WTC11 (cell line): ENCODE measurements at places on chromosomes 13 and 19.

DNA sequence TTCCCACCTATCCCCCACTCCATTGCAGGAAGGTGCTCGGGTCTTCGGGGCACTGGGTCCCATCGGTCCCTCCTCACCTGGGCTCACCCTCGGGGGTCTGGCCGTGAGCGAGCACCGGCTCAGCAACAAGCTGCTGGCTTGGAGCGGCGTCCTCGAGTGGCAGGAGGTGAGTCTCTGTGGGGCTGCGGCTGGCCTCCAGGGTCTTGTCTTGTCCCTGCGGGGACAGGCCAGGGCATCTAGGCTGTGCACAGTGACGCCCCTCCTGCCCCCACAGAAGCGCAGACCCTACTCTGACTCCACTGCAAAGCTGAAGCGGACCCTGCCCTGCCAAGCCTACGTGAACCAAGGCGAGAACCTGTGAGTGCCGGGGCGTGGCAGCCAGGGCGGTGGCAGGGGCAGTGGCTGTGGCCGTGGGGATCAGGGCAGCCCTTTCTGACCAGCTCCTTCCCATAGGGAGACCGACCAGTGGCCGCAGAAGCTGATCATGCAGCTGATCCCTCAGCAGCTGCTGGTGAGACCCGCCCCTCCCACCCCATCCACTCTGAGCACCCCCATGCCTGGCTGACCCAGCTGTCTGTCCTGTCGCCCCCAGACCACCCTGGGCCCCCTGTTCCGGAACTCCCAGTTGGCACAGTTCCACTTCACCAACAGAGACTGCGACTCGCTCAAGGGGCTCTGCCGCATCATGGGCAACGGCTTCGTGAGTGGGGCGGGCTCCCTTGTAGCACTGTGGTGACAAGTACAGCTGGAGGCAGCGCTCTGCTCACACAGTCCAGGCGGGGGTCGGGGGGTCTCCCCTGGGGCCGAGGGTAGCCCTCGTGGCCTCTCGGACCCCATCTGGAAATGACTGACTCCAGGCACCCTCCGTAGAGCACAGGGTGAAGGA lies 3.7 kb downstream of the PTOV1 start:
- DNase-seq = no peak

- DNase-seq = peak; percentile 54
Measured at GRCh38 chr19:47619763-47620162, 10.8 kb downstream of the BICRA start.

DNA sequence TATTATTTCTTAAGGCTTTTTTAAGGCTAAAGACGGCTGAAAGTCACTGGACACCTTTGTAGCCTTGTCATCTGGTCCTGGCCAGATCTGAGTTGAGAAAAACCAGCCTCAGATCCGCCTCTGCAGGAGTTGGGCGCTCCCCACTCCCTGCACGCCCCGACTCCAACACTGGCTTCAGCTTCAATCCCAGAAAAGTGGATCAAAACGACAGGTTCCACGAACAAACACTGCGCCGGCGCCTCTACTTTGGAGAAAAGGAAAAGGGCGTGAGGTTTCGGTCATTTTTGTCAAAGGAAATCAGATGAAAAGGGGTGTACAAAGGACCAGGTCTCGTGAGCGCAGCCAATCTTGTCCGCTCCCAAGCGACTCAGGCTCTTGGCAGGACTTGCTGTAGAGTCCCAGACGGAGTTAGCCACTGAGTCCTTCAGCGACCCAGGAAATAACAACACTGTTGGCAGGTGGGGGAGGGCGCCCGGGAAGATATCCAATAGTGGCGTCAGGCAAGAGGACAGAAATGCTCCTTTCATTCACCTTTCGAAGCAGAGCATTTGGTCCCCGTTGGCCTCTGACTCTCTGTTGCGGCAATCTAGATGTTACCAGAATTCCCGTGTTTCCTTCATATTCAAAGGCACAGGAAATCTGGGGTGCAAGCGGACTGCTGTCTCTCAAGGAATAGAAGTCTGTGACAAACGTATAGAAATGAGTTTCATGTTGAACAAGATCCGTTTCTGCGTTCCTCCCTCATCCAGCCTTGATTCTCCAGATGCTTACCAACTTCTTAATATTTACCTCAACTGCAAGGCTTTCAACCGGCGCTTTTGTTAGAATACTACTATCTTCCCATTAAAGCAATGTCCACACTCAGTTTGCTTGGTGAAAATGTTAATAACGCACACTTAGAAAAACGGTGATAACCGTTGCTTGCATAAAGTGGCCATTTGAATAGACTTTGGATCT lies 1.8 kb upstream of the CCNA1 start:
- peak; percentile 38 for DNase-seq

GRCh38 chr19:11268783-11269267 lies 6.5 kb upstream of the DOCK6 start:
- DNase-seq = no peak

- DNase-seq = no peak
Measured at GRCh38 chr19:42629191-42629590, 34.5 kb upstream of the CEACAM8 start.

DNA sequence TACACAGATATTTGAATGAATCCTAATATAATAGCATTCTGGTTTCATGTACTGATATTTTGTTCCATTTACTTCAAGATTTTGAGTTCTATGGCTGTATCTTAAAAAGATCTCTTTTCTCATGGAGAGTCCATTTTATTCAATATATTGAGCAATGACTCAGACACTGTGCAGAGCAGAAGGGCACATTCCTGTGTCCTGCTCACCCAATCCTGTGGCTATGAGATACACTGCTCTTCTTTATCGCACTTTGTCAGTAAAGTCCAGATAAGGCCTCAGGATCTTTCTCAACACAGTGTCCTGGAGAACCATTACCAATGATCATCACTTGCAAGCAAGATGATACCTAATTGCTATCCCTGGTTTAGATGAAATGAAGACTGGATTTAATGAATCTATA lies 155.0 kb downstream of the CYSLTR2 start:
- no peak for DNase-seq

- DNase-seq = peak; percentile 77
Measured at GRCh38 chr19:3586127-3586626, 899 bp downstream of the GIPC3 start.

- no peak for DNase-seq
Measured at GRCh38 chr13:60146471-60146870, 17.3 kb downstream of the DIAPH3 start.

- no peak for DNase-seq
Measured at GRCh38 chr19:5877882-5878281, 7.5 kb upstream of the FUT5 start.

DNA sequence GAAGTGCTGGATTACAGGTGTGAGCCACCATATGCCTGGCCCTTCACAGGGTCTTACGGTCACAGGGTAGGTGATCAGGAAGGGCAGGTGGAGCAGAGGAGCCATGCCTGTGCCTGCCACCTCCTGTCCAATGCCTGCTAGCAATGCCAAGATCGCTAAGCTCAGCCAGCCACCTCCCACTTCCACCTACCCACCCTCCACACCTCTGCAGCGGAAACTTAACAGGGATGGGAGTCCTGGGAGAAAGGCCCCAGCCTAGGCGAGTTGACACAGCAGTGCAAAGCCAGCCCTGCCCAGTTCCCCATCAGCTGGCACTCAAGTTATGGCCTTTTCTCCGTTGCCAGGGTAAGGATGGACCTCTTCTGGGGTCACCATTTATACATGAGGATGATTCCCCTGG lies 15.9 kb upstream of the FCHO1 start:
- DNase-seq = no peak

DNA sequence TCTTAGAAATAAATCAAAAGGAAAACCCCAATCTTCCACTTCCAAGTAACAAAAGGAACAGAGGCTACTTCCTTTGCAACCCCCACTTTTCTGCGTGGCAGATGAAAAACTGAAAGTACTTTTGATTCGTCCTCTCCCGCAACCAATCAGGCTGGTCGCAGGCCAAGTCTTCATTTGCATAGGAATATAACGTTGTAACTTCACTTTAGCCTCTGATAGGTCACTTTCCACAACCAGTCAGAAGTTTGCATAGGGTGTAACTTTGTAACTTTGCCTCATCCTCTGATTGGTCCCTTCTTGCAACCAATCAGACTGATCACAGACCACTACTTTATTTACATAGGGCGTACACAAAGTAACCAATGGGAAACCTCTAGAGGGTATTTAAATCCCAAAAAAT lies 37.2 kb downstream of the TGDS start:
- DNase-seq = no peak

DNA sequence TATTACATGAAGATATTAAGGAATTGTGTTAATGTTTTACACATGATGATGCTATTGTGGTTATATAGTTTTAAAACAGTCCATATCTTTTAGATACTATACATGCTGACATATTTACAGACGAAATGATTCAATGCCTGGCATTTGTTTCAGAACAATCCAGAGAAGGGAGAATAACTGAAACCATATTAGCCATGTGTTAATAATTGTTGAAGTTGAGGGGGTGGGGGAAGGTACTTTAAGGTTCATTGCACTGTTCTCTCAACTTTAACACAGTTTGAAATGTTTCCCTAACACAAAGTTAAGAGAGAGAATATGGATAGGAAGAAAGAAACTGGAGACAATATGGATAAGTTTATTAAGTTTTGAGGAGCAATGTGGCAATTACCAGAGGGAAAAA lies 5.8 kb downstream of the CRYL1 start:
- no peak for DNase-seq

- DNase-seq = no peak
Measured at GRCh38 chr13:25692099-25692498, 320.3 kb downstream of the ATP8A2 start.

GRCh38 chr19:39430675-39431593 lies 4.8 kb downstream of the RPS16 start:
- no peak for DNase-seq

- no peak for DNase-seq
Measured at GRCh38 chr13:32261567-32261966, 53.6 kb downstream of the ZAR1L start.

GRCh38 chr19:12736995-12737834 lies at the start of gene GET3:
TSS of gene GET3 (plus strand) at chr19:12737497. CDS start at chr19:12737506, 9 bp downstream.
- peak; percentile 89 for DNase-seq

- no peak for DNase-seq
Measured at GRCh38 chr19:43616306-43616705, 3.1 kb downstream of the ZNF428 start.

DNA sequence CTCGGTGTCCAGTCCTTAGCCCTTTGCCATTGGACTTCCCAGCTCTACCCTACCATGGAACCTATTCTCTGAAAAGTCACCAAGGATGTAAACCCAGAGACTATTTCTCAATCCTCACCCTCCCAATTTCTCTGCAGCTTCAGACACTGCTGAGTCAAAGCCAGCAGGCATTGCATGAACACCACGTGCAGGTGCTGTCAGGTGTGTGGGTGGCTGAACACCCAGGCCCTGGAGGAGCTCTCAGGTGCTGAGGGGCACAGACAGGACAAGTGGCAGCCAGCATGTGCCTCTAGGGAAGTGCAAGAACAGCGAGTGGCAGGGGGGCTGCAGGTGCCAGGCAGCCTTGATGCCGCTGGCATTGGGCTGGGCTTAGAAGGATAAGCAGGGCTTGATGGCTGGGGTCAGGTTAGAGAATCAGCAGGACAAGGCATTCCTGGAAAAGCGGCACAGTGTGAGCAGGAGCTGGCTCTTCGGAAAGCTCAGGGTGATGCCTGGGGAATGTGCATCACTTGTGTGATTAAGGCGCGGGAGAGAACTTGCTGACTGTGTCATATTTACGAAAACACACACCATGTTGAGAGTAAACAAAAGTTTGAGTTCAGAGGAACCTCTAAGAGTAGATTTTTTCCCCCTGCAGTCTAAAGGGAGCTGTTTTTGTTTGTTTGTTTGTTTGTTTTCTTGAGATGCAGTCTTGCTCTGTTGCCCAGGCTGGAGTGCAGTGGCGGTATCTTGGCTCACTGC lies 83.8 kb downstream of the LNX2 start:
- no peak for DNase-seq

DNA sequence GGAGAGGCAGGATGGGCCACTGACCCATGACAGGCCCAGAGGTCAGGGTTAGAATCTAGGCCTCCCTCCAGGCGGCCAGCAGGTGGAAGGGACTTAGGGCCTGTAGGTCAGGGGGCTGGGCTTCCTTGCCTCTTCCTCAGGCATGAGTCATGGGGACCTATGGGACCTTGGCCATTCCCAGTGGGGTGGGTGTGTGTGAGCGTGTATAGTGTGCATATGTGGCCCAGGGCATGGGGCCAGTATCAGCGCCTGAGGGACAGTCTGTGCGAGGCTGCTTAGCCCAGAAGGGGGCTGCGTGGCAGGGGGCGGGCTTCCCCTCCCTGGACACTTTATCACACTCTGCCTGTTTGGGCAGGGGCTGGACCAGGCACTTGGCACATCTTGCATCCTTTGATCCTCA lies 13.3 kb downstream of the KCTD15 start:
- no peak for DNase-seq

DNA sequence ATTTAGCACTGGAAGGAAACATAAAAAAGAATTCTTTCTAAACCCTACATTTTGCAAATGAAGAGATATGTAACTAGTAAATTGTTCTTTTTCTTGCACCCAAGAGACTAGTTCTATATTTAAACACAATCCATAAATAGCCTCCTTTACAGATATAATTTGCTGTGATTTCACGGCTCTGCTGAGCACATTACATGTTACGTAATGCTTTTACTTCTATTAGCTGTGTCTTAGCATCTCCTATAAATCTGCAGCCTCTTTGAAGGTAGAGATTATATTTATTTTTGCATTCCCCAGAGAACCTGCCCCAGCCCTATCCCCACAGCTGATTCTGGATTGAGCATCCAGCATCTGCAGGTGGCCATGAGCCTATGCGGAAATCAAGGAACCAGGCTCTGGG lies 32.2 kb downstream of the LACC1 start:
- no peak for DNase-seq

DNA sequence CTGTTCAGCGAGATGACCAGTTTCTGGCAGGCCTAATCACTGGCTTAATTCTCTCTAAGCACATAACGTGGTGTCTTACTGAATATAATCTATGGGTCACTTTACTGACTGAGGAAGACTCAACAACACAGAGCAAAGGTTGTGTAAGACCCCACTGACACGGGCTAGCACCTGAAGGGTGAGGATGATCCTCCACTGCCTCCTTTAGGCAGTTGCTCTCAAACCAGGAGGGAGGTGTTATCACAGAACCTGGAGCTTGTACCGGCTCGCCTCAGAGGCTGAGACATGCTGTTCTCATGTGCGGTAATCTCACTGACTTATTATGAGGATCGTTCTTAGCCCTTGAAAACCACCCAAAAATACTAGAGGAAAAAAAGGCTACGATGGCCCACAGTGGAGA lies 28.3 kb downstream of the RCBTB2 start:
- no peak for DNase-seq

DNA sequence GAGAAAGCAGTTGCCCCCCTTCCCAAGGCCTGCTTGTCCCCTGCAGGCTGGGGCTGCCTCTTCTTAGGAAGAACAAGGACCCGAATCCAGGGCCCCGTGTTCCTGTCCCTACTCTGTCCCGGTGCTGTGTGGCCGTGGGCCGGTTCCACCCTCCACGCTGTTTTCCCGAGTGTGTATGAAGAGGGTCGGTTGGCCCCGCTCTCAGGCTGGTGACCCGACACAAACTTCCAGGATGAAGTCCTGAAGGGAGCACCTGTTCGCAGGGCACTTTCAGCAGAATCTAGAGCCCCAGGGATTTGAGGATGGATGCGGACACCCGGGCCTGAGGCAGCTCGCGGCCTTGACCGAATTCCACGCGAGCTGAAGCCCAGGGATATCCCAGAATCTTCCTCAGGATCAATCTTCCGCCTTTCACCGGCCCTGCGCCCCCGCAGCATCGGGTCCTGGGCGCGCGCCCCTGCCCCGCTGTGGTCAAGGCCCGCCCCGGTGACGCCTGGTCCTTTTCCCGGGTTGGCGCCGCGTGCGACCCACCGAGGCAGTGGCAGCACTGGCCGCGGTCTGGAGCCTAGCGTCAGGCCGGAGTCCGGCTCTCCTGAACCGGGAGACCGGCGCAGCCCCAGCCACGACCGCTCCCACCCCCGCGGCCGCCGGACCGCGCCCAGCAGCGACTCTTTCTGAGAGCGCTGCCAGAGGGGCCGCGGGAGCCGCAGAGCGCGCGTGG lies 528 bp upstream of the CHST8 start:
- DNase-seq = peak; percentile 59
